ENCODE measurements at places on chromosomes 3 and 15.

DNA sequence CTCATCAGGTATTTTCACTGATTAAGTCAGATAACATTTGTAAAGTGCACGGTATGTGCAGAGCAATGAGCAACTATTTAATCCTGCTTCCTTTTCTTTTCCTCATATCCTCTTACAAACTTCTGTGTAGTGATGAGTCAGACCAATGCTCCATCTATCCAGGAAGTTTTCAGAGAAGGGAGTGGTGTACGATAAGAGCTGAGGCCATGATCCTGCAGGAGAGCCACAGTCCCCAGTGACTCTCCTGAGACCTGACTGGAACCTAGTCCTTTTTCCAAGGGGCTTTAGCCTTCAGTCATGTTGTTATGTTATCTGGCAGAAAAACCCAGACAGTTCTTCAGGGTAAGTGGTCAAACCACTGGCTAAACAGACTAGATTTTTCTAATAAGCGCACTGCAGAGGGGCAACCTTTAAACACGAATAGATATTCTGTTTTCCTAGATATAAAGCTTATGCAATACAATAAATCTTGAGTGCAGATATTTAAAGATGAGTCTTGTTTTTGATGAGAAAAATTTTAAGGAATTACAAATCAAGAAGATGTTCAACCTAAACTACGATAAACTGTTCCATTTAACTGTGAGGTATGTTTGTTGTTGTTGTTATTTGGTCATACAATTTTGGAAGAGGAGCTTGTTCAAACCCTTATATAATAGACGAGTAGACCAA, 110.5 kb upstream of the RAP2B start:
- no peak for DNase-seq

DNA sequence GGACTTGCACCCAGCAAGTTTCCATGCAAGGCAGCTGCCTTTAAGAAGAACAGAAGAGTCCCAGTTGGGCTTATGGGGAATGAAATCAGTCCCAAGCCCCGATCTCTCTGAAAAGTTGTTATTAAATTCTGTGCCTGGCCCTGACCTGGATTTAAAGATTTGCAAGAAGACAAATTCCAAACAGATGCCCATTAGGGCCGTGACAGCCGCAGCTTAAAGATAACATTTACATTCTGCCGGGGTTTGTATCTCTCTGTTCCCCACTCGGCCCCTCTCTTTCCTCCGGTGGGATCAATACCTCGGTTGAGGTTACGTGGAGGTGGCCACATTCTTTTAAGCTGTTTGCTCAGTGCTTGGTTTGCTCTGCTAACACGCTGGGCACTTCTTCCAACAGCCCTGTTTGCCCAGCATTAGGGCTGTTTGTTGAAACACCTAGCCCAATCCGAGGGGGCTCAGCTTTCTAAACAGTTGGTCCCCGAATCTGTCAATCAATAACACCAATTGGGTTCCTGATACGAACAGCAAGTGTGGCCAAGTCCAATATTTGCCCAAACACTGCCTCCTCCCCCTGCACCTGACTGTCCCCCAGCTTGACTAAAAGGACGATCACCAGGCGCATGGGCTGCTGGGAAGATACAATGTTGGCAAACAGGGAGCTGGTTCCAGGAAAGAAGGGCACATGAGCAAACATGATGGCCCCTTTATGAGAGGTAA, 108.6 kb downstream of the RPLP1 start:
- DNase-seq, result no peak

GRCh38 chr15:39792025-39792843, 9.6 kb upstream of the FSIP1 start:
- DNase-seq, result no peak

DNA sequence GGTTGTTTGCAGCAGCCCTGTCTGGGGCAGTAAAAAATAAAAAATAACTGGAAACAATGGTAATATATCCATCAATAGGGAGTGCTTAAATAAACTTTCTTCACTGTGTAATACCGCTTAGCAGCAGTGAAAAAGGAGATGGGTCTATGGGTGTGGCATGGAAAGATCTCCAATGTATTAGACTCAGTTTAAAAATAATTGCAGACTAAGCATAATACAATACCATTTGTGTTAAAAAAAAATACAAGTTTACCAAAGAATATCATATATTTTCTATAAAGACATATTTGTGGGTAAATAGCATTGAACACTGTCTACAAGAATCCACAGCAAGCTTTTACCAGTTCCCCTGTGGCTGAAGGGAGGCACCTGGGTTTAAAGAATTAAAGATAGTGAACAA, 1.0 kb upstream of the ARHGEF3 start:
- no peak for DNase-seq

- DNase-seq, result no peak
Measured at GRCh38 chr15:90889313-90889730, 5.0 kb downstream of the FES start.

DNA sequence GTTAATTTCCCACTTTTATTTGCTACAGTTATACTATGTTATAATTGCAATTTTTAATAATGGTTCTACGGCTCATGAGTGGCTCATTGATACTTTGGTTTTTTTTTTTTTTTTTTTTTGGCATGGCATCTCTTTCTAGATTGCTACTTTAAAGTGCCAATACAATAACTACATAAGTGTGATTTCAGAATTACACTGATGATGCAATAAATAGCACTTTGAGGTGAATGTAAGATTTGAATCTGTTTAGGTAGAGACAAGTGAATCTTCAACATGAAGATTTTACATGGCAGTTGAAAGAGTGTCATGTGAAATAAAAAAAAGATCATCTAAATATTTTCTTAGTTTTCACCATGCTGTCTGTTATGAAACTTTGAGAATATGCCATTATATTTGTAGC, 75.7 kb downstream of the KBTBD8 start:
- no peak for DNase-seq

- DNase-seq, result peak; percentile 18
Measured at GRCh38 chr15:58988006-58988785, 733 bp downstream of the RNF111 start.

DNA sequence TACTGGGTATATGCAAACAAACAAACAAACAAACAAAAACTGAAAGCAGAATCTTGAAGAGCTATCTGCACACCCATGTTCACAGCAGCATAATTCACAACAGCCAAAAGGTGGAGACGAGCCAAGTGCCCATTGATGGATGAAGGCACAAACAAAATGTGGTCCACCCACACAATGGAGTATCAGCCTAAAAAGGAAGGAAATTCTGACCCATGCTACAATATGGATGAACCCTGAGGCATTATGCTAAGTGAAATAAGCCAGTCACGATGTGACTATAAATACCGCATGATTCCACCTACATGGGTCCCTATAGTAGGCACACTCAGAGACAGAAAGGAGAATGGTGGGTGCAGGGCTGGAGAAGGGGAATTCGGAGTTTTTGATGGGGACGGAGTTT, 24.1 kb downstream of the XPC start:
- DNase-seq, result no peak

DNA sequence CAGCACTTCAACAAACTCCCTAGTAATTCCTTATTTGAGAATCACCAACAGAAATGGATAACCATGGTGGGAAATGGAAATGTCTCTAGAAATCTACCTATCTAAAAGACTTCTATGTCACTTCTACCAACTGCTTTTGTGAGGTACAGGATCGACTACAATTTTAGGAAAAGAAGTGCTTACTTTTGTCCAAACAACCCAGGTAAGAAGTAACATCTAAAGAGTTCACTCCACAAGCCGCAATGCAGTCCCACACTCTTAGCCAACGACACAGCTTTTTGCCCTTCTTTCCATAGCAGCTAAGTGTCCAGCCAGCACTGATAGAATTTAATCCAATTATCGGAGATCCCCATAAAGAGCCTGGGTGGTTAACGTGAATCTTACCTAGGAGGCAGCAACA, 28.1 kb downstream of the ANXA2 start:
- no peak for DNase-seq
